Inflammatory macrophage (primary cell): ENCODE measurements at places on chromosomes 3 and 15.

GRCh38 chr15:81754078-81754477 lies 291.7 kb downstream of the MEX3B start:
- no peak for DNase-seq

GRCh38 chr3:116870379-116870778 lies 160.8 kb downstream of the TUSC7 start:
- DNase-seq, result no peak

DNA sequence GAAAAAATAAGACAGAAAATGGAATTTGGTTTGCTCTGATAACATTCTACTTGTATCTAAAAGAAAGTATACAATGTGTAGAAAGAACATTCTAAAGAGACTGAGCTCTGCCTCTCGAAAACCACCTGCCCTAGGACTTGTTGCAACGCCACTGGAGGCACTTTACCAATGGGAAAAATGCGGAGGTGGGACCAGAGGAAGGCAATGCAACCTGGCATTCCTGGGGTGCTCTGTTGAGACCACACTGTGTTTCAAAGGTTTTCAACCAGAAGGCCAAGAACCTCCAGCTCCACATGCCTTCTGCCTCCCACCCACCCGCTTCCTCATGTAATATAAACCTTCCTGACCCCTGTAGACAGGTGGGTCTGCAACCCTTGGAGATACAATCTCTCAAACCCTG lies 4.5 kb downstream of the PROK2 start:
- DNase-seq, result no peak

GRCh38 chr3:4757575-4758248 lies 221.5 kb upstream of the BHLHE40 start:
- DNase-seq, result no peak

- DNase-seq, result no peak
Observed at GRCh38 chr3:43638594-43639447, 17.0 kb upstream of the ANO10 start.

- DNase-seq, result no peak
Observed at GRCh38 chr3:149650828-149651227, 7.0 kb downstream of the WWTR1 start.

DNA sequence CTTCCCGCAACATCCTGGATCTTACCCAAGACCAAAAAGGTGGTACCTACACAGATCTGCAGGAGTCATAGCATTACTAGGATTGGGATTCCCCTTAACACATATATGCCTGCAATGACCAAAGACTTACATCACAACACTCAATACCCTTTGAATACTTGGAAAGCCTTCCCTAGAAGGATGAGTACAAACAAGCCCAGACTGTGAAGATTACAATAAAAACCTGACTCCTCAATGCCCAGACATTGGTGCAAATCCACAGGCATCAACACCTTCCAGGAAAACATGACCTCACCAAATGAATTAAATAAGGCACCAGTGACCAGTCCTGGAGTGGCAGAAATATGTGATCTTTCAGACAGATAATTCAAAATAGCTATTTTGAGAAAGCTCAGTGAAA lies 326.8 kb downstream of the TBL1XR1 start:
- DNase-seq, result no peak

DNA sequence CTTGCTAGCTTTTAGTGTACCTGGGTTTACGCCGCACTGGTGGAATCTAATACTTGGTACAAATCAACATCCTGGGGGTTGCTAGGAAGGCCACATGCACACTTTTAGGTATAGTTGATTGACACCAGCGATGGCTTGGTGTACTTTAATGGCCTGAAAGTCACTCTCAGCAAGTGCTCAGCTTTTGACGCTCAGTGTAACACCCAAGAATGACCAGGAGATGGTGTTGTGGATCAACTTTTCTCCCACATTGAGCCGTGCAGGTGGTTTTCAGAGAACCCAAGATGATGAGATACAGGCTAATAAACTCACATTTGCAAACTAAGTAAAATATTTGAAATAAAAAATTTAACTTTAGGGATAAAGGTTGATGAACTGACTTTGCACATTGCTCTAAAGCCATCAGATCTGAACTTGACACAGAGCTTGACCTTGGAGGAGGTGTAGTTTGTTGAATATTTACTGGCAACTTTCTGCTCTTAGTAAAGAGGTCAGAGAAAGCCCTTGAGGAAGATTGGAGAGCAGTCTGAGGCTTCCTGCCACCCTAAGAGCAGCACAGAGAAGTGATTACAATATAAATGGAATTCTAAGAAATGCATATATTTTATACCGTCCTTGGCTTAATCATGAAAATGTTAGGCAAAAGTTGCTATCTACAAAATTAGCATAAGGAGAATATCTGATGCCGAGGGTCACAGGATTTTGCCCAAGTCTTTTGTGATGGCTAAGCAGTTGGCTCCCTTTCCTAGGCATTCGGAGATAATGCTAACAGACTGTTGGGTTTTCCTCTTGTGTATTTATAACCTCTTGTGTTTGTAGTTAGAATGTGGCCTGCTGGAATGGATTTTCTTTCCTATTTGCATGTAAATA lies 143.4 kb upstream of the RASGRP1 start:
- DNase-seq, result peak; percentile 41

- DNase-seq, result no peak
Observed at GRCh38 chr15:38528294-38528693, 36.3 kb downstream of the RASGRP1 start.

- DNase-seq, result no peak
Observed at GRCh38 chr3:195462308-195462610, 19.4 kb upstream of the ACAP2 start.
